GM04503 (cell line): ENCODE measurements at places on chromosomes 11 and 22.

DNA sequence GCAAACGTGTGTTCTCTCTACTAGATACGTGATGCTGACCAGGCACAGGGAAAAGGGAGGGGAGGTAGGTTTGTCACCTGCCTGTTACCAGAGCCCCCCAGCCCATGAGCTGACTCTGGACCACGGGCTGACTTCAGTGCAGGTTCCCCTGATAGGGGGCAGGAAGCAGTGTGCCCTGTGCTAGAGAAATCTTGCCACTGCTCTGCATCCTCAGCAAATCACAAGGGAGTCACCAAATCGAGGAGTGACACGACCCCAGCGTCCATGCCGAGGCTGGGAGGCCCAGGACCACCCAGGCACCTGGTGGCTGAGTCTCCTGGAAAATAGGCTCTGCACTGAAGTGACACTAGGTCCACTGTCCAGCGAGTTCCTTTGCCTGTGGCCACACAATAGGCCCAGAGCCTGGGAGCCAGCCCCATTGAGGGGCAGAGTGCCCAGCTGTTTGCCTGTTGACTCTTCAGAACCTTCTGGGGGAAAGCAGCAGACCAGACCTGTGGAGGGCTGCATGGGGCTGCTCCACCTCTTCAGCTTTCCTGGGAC is 99.3 kb downstream of the CTTN start:
- no peak for DNase-seq

DNA sequence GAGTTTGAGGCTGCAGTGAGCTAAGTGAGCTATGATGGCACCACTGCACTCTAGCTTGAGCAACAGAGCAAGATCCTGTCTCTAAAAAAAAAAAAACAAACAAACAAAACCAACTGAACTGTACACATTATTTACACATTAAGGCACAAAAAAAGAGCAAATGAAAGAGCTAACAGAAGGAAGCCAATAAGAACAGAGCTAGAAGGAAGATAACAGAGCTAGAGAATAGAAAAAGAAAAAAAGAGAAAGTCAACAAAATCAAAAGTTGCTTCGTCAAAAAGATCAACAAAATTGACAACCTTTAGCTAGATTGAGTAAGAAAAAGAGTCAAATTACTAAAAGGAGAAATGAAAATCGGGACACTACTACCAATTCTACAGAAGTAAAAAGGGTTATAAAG is 25.0 kb downstream of the GUCD1 start:
- no peak for DNase-seq

DNA sequence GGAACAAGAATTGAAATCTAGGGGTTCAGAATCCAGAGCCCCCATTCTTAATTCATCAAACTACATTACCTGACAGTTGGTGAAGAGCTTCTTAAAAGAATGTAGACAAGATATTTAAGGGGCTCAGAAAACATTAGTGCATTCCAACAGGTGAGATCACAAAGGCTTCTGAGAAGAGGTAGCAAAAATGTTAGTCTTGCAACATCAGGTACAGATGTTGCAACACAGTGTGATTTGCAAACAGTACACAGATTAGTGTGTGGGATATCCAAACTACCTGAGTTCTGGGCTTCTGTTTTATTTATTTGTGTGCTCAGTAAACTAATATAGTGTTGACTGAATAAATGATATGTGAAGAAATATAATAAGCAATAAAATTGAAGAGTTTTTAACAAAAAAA is 11.8 kb downstream of the CASP4 start:
- DNase-seq = no peak

DNA sequence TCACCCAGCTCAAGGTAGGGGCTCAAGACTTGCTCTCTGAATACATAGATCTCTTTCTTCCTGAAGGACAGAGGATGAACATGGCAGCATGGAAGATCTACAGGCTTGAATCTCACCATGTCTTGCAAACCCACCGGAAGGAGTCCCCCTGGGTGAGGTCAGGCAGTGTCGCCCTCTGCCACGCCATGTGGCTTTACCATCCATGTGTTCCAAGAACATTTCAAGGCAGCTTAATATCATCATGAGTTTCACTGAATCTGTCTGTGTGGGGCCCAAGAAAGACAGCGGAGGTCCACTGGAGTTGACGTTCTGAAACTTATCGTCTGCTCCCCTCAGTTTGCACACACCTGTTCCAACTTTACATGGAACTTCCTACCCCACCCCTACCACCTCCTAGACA is 1202.6 kb downstream of the TBC1D22A start:
- DNase-seq = no peak

DNA sequence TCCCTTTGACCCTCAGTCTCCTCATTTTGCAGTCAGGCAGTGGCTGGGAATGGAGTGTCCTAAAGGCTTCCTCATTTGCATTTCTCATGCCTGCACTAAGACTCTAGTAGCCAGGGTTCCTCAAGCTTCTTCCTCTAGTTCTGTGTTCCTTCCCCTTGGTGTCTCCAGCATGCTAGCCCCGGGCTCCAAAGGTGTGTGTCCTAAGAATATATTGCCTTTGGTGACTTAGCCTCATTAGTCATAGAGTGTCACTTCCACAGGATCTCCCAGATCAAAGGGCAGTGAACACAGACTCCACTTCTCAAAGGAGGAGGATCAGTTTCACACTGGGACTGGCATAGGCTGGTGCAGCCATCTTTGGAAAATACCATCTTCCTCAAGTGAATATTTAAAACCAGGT is 21.4 kb upstream of the ACER3 start:
- no peak for DNase-seq

DNA sequence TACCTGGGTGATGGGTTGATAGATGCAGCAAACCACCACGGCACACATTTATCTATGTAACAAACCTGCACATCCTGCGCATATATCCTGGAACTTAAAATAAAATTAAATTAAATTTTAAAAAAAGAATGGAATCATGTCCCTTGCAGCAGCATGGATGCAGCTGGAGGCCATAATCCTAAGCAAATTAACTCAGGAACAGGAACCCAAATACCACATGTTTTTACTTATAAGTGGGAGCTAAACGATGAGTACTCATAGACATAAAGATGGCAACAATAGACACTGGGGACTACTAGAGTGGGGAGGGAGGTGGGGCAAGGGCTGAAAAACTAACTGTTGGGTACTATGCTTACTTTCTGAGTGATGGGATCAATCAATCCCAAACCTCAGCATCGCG is 40.9 kb downstream of the CWC15 start:
- no peak for DNase-seq
